ENCODE measurements at places on chromosomes 7 and 10.

DNA sequence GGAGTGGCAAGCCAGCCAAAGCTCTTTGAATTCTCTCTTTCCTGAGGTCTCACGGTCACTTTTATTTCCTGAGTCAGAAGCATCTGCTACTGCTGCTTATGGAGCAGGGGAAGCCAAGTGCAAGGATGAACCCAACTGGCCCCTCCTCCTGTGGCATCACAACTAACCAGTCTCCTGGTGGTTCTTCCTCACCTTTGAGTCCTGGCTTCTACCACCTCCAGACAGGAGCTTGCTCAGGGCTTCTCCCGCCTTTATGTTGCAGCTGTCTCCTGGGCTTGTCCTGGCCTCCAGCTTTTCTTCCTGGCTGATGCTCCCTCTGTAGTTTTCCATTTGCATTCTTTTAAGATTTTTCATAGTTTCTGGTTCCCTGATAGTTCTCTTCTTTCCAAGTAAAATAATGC lies 349.7 kb upstream of the NRP1 start:
- no peak for DNase-seq

GRCh38 chr7:35908331-35909216 lies 107.7 kb downstream of the SEPTIN7 start:
- DNase-seq: no peak

- DNase-seq: no peak
Observed at GRCh38 chr7:3204526-3204925, 96.5 kb upstream of the SDK1 start.

- DNase-seq: no peak
Observed at GRCh38 chr10:46298477-46299285, 11.9 kb downstream of the ANTXRL start.

DNA sequence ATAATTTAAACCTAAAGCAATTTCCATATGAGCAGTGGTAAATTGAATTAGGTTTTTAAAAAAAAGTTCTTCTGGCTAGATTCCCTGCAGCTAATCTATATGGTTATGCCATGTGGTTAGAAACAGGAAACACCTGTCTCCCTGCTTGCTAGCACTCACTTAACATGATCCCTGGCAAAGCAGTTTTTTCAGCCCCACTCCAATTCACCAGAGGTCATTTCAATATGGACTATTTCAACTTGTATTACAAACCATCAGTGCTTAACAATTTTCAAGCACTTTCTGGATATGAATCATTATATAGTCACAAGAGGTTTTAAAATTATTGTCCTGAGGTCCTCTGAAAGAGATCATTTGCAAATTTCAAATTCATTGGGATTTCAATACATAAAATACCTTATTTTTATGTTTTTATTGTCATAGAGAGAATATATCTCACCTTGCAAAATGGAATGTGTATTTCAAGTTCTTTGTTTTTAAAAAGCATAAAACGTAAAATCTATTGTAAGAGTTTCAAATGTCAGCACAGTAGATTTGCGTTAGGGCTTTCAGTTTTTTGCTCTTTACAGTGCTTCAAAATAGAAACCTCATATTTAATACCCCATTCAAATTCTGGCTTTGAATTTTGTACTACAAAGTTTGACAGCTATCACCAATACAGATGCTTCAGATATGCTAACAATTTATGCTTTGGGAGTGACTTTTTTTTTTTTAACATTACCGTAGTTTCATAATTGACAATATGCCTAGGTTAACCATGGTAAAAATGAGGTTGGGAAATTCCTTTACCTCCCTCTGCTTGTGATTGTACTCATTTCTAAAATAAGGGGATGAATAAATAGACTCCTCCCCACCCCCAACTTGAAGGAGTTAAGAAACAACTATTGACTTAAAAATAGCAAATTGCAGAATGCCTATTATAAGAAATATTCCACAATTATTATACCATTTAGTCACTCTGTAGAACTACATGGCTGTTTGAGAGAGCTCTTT lies 117.5 kb upstream of the HGF start:
- peak; percentile 2 for DNase-seq

DNA sequence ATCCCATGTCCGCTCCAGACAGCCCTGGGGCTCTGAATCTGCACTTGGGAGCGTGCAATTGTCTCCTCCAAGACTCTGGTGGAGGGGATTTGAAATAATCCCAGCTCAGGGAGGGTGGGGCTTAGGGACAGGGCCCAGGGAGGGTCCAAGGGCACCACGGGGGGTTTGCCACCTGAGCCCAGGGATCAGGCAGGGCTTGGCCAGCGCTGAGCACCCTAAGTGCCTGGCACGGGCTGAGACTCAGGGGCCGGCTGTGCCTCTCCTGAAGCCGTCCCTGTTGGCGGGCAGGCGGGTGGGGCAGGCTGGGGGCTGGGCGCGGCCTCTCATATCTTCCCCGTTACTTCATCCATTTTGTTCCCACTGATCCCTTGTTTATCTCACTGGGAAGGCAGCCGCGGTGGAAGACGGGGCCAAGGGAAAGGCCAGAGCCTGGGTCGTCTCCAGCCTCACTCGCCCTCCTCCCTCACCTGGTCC lies 41.8 kb upstream of the ELN start:
- no peak for DNase-seq

DNA sequence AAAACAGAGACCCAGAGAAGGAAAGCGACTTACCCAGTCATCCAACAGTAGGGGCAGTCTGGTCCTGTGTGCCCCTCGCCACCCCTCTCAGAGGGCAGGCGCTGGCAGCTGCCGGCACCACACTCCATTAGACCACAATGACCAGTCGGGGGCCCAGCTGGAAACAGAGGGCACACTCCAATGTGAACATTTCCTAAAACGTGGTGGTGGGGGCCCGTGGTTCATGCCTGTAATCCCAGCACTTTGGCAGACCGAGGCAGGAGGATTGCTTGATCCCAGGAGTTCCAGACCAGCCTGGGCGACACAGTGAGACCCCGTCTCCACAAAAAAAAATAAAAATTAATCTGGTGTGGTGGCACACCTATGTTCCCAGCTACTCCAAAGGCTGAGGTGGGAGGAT lies 912 bp upstream of the OAT start:
- no peak for DNase-seq

DNA sequence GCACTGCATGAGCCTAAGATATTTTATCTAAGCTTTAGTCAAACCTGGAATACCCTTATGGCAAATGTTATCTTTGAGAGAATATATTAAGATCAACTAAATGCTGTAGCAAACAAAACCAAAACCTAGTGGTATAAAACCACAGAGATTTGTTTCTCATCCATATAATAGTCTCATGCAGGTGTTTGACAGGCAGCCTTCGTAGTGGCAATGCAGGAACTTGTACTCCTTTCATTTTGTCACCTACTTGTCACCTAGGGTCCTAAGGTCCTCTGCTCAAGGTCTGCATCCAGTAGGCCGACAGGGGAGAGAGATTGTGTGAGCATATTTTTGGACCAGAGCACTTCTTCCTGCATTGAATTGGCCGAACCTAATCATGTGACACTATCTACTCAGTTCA lies 352.6 kb downstream of the GPR37 start:
- no peak for DNase-seq

- DNase-seq: no peak
Observed at GRCh38 chr7:33757563-33758165, 147.7 kb upstream of the BMPER start.

- no peak for DNase-seq
Observed at GRCh38 chr10:124596116-124596785, 134.6 kb downstream of the LHPP start.

- DNase-seq: no peak
Observed at GRCh38 chr7:90706072-90706716, 110.1 kb downstream of the CDK14 start.

DNA sequence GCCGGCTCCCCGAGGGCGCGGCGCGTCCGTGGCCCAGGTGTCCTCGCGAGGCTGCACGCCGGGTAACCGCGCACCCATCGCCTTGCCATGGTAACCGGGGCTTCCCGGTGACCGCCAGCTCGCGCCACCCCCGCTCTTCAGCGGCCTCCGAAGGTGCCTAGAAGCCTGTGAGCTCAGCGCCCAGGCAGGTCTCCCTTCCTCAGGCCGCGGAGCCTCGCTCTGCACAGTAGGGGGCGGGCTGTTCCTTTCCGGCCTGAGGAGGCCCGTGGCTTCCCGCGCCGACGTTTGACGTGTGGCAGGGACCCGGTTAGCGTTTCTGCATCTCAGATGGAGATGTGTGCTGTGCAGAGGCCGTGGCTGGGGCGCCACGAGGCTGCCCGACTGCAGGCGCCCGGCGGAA lies 117.1 kb downstream of the DYNC2I1 start:
- DNase-seq: no peak

- no peak for DNase-seq
Observed at GRCh38 chr7:96100737-96101136, 221.2 kb downstream of the SLC25A13 start.

GRCh38 chr7:1668396-1669063 lies 1.5 kb upstream of the ELFN1 start:
- no peak for DNase-seq

DNA sequence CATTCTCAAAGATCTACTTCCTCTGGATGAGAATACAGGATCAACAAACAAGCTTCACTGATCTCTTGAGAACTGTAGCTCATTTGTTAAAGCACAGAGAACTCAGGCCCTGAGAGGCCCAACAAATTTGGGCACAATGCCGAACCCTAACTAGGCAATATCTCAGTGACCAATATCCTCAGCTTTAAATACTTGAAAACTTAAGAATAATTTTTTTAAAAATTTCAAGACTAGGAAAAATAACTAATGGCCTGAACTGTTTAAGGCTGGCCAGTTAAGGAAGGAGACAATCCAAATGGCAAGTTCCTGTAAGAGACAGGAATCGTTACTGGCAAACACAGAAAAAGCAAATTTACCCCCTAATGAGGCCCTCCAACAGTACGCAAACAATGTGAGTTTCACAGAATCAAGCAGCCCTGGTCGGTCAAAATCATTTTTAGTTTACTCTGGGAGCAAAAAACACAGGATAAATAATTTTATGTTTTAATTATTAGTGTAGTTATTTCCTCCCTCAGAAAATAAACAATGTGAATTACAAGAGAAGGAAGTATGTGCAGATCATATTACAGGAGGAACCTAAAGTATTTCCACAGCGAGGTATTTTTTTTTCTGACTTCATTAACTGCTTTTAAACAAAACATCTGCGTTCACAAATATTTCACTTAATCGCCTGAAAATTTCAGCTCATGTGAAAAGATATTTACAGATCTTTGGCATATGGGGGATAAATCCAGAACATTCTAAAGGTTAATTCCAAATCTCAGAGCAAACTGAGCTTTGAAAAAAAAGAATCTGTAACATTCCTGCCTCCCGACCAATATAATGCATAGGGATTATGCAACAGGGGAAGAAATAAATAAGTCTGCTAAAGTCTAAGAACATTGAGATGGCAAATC lies 39.5 kb downstream of the NT5C2 start:
- no peak for DNase-seq

GRCh38 chr10:3526727-3527501 lies 258.1 kb downstream of the KLF6 start:
- no peak for DNase-seq

DNA sequence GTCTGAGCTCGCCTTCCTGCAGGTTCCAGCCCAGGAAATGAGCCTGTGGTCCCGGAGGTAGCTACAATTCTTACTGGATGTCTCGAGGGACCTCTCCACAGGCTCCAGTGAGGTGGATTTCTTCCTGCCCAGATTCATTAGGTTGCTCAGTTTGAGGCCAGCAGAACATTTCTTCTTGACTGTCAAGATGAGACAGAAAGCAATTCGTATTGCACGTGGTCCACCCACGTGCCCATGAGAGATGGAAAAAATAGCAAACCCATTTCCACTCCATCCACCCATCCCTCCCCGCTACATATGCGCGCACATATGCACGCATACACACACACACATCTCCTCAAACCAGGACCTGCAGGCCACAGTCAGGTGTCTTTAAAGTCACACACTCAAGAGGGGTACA lies 68.7 kb downstream of the VWA2 start:
- no peak for DNase-seq

DNA sequence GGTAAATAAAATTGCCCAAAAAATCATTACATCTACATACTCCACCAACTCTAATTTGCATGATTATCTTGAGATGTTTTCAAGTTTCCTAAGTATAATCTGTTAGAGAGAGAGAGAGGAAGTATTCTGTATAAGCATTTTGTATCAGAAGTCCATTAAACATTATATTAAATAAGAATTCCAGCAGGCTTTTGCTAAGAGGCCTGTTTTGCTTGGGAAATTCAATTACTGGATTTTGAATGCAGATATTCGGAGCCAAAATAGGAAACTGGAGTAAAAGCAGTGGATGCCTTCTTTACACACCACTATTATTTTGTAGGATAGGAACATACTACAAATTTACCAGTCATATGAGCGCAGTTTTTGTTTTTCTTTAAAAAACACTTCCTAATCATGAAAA lies 727.8 kb downstream of the CNTNAP2 start:
- no peak for DNase-seq

DNA sequence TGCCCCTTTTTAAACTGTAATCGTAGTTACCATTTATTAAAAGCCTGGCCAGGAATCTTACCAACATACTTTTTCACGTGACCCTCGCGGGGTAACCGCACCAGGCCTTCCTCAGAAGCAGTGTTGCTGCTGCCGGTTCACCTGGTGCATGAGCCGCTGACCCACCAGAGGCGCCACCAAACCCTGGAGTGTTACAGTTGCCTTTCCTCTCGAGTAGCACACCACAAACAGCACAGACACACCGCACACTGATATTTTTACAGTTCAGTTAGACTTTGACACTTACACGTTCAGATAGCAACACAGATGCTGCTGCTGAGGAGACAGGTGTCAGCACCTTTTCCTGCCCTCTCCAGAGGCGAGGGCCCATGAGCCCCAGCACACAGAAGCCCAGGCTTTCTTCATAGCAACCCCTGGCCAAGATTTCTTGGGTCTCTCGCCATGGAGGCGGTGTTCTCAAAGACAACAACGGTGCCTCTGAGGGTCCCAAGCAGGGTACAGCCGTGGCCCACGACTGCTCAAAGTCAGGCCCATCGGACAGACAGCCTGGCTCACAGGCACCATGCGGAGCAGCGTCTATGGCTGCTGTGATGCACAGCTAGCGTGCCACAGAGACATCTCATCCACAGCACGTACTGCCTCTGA lies 123.1 kb downstream of the DIP2C start:
- DNase-seq: no peak

- no peak for DNase-seq
Observed at GRCh38 chr7:44438816-44439215, 51.6 kb downstream of the NUDCD3 start.

DNA sequence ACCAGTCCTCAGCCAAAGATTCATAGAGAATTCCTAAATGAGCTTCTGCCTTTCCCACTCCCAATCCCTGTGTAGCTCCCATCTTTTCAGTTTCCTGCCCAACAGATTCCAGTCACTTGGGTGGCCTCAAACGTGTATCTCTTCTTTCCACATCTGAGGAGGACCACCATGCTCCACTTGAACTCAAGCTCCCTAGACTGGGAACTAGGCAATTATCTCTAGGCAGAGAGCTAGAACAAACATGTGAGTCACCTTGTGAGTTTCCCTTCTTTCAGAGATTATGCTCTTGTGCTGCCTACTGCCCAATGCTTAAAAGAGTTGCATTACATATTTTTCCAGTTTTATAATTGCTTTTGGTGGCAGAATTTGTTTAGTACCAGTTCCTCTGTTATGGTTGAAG lies 178.0 kb downstream of the MDFIC start:
- DNase-seq: no peak

GRCh38 chr7:2143981-2144595 lies 88.7 kb downstream of the MAD1L1 start:
- peak; percentile 52 for DNase-seq
